ENCODE measurements at places on chromosomes 4 and X. TPM values are rescaled to one million over a fixed set of nuclear protein-coding genes. Genes with fewer than 3 reads are reported as not detected.

- DNase-seq: no peak
Observed at GRCh38 chrX:70289168-70289792, 447 bp downstream of the PDZD11 start.

DNA sequence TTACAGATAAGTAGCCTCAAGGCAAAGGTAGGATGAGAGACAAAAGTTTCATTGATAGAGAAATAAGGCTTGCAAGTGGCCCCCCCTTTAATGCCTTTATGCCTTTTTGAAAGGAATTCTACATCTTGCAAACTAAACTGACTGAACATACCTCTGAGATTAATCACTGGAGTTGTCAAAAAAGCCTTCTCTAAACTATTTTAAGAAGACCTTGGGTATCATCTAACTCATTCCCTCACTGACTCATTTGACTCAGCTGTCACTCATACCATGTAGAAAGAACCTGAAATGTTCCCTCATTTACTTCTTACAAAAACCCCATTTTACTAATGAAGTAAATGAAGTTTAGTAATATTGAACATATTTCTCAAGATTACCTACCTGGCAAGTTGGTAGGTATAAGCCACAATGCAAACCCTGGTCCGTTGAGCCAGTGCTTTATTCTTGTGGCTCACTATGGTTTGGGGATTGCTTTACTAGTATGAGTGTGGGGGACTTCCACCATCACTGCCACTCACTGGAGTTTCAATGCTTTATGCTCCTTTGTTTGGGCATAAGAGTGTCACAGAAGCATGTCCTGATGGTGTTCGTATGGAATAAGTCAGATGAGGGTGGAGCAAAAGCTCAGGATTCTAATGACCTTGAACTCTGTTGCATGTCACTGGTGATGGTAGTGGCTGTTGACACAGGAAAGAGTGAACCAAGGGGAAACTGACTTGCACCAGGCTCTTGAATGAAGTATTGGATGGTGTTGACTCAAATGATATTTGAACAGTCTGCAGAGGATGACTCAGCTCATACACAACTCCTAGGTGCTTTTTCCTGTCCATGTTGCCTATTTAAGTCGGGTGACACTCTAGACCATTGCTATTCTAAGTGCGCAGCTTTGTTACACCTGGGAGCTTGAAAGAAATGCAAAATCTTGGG lies 305.5 kb upstream of the EMCN start:
- DNase-seq: no peak

DNA sequence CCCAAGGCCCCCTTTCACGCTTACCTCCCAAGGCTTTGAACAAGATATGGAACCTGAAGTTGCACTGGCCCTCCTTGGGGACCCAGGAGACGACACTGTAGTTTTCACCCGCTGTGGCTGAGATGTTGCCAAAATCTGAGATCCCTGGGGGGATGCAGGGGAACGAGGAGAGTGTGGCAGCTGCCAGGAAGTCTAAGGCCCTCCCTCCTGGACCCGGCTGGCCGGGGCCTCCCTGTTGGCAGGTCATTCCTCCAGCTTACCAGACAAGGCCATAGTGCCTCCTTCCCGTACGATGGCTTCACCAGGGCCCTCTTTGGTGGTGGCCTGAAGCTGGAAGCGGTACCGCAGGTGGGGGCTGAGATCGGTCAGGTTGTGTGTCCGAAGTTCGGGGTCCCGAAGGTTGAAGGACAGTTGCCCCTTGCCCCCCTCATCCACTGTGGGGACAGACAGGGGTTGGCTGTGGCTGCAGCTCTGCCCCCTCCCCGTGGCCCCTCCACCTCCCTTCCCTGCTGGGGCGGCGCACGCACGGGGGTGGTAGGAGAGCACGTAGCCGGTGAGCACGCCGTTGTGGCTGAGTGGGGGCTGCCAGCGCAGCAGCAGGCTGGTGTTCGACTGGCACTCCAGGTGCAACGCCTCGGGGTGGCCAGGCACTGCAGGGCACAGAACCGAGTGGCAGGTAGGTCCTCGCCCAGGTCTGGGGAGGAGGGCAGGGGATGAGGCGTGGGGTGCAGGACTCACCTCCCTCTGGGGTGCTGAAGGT lies 21.2 kb downstream of the L1CAM start:
- DNase-seq: no peak

DNA sequence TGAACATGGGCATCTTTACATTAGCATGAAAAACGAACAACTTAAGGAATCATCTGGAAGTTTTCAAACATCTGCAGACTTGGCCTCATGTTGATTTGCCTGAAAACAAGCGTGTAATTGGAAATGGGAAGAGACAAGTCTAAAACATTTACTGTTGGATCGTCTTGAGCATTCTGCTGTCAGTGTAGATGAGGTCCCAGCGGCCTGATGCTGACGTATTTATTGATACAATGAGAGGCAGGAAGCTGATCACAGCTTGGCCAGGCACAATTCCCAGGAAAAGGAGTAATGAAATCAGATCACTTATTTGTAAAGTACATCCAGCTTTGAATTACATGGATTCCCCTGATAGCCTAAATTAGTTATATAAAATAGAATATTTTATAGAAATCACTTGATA lies 210.6 kb downstream of the CLCN4 start:
- peak; percentile 48 for DNase-seq

DNA sequence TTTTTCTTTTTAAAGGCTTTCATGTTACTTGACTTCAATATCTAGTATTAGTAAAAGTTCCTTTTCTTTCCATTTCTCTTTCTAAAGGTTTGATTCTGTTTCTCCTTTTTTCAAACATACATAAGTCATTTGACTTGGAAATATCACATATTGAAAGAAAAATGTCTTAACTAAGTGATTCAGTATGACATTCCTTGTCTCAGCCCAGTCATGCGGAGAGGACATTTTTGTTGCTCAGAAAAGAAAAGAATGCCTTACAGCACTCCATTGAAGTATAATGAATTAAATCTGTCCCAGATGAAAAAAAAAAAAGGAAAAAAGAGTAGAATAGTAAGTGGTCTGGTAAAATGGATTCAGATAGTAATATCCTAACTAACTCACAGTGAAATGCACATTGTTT lies 466.1 kb downstream of the ADGRL3 start:
- DNase-seq: peak; percentile 32

- no peak for DNase-seq
Observed at GRCh38 chr4:120466429-120466828, 399.8 kb upstream of the MAD2L1 start.

GRCh38 chr4:20658456-20658855 lies 41.8 kb upstream of the PACRGL start:
- no peak for DNase-seq

The NSDHL gene
- polyA plus RNA-seq: 12.5 TPM

The OPHN1 gene
- 16.3 TPM for polyA plus RNA-seq

The TTC29 gene
- polyA plus RNA-seq: 0.09 TPM

The CLCN3 gene
- polyA plus RNA-seq: 26.9 TPM
